ENCODE measurements at places on chromosomes 2 and 18.

DNA sequence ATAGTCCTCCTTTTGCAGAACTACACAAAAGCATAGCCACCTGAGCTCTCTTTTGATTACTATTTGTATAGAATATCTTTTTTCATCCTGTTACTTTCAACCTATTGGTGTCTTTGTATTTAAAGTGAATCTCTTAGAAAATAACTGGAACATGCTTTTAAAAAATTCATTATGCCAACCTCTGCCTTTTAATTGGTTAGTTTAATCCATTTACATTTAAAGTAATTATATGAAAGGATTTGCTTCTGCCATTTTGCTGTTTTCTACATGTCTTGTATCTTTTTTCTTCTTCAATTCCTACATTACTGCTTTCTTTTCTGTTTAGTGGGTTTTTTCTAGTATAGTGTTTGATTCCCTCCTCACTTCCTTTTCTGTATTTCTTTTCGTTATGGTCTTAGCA is 407.5 kb upstream of the ZEB2 start:
- no peak for DNase-seq

DNA sequence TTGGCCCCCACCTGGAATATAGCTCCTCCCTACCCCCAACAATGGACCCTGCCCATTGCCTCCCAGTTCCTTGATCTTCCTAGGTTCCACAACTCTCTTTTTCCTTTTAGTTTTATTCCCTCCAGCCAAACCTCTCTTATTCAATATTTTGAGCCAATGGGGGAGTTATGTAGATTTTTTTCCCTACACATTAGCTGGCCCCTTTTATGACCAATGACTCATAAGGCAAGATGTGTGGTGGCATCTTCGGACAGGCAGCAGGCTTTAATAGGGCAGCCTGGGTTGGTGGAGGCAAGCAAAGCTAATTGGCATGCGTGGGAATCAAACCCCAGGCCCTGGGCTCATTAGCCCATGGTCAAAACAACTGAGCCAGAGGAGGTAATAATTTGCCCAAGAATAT is 9.2 kb downstream of the GRP start:
- no peak for DNase-seq

- peak; percentile 36 for DNase-seq
Measured at GRCh38 chr2:64525317-64525613, 1.1 kb downstream of the AFTPH start.

- peak; percentile 97 for DNase-seq
Measured at GRCh38 chr2:96157649-96158553, 12.7 kb upstream of the DUSP2 start.

- no peak for DNase-seq
Measured at GRCh38 chr2:38370664-38371063, 6.4 kb downstream of the ATL2 start.

- DNase-seq = no peak
Measured at GRCh38 chr18:4125224-4125623, 329.9 kb downstream of the DLGAP1 start.

DNA sequence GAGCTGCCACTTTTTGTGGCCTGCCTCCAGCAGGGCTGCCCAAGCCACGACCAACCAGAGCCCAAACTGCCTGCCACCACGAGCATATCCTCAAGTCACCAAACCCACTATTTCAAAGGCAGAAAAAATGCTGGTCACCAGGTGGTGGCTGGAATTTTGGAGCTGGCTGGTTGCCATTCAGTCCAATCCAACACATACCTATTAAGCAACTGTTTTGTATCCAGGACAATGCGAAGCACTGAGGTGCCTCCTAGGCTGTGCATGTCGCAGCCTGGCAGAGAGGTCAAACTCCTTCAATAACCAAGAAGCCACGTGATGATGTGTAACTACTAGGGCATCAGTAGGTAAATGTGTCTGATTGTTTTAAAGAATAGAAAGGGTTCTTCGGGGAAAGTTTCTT is 108.3 kb upstream of the PPP1CB start:
- no peak for DNase-seq

DNA sequence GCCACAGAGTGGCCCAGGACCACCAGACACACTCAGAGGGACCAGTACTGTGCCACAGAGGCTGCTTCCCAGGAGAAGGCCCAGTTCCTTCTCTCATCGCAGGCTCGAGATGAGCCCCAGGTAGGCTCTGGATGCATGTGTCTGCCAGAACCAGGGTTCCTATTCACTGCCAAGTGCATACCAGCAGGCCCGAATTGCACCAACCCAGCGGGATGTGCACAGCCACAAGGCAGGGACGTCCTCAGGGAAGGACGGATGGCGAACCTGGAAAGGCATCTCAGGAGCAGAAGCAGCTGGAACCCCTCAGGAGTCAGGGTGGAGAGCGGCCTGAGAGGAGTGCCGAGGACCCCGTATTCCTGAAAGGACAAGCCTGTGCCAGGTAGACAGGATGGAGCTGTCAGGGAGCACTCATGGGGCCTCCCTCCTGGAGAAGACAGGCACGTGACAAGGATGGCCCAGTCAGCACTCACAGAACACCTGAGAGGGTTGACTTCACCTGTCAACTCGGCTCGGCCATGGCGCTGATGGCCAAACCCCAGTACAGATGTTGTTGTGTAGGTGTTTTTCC is 73.7 kb downstream of the PTGR3 start:
- DNase-seq = no peak

DNA sequence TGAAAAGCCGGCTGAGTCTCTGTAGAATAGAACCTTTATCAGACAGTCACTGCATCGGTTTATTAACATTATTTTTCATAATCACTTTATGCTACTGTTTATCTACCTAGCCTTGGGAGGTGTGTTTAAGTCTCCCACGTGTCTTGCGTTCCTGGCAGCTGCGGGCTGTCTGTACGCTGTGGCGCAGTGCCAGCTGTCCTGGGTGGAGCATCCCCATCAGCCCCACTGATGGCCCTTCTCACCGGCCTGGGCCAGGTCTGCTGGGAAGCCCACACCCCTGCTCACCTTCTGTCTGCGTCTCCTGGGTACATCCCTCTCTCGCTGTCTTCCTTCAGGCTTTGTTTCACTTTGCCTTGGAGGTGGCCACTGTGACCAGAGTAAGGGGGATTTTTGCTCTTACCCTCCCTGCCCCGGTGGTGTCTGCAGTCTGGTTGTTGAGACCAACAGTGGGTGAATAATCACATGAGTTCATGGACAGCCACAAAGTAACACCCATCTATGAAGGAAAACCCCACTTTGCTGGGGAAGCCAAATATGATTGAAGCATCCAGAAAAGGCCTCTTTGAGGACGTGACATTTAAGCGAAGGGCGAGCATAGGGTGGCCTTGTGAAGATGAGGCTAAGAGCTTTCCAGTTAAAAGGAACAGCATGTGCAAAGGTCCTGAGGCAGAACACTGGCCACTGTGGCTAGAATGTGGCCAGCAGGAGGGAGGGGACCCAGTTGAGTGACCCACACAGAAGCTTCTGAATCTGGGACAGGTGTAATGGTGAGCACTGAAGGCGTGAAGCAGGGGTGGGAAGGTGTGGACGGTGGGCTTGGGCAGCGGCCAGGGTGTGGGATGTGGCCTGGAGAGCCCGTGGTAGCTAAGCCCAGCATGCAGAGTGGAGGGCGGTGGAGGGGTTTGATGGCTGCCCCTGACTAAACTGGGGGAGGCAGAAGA is 41.7 kb downstream of the RAMP1 start:
- DNase-seq = no peak
